ENCODE measurements at places on chromosomes 2 and 18.

- DNase-seq, result no peak
These were observed 228.3 kb upstream of the ERBB4 start for GRCh38 chr2:212766921-212767320.

DNA sequence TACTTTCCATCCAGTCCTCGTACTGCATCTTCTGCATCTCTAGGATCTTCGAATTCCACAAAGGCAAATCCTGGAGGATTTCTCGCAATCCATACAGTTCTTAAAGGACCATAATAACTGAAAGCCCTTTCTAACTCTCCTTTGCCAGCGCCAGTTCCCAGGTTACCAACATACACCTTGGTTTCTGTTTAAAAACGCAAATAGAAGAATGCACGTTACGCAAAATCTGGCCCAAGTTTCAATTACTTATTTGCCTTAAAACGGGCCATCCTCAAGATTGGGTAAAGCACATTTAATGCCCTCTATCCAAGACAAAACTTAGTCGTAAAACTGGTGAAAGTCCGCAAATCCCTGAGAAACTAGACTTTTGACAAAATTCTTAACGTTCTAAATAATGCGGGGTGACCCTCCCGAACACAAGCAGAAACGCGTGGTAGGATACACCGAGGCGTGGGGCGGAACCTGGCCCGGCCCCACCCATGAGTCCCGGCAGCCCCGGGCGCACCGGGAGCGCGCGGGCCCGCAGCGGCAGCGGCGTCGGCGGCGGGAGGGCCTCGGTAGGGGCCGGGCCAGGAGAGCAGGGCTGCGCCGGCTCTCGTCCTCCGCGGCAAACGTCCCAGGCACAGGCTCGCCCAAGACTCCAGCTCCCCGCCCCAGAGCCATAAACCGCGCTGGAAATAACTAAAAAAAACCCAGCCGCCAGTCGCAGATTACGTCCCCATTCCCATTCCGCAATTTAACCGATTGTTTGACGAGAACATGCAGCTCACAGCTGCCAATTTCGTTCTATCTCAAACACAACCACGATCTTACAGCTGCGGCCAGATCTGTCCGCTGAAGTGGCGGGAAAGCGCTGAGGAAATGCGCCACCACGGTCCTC lies 910 bp downstream of the SRSF7 start:
- peak; percentile 60 for DNase-seq

GRCh38 chr2:109279243-109279860 lies 150.3 kb downstream of the SH3RF3 start:
- DNase-seq, result no peak

DNA sequence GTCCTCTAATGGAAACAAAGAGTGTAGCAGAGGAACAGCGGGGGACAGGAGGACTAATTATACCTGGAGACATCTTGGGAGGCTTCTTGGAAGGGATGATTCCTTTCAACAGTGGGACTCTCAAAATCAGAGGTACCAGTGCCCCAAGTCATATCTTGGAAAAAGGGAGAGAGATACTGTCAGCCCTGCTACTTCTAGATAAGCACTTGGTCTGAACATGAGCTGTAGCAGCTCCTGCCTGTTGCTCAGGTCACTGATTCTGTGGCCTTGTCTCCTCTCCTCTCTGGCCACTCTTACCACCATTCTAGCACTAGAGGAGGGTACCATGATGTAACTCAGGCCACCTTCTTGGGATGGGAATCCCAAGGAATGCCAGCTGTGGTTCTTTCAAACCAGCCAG lies 54.5 kb downstream of the MFSD6 start:
- DNase-seq, result no peak

DNA sequence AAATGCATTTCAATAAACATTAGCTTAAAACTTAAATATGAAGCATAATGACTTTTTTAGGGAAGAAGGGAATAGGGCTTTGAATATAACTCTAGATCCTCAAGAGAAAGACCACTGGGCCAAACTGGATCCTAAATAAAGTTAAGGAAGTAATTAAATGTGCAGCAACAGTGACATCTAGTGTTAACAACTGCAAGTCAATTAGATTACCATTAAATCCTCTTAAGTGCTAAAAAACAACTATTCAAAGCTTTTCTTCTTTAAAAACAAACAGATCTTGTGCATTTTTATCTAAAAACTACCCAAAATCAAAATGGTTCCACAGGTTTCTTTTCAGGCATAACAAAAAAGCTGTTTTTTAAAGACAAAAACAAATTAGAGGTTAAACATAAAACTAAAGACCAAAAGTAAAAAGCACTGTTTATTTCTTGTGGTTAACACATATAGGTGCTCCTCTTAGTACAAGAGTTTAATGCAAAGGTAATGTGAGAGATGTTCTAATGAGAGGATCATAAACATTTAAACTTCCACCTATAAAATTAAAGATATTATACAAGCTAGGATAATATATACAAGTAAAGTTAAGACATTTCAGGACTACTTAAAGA lies 111.4 kb downstream of the THADA start:
- DNase-seq, result no peak

GRCh38 chr2:73282924-73283544 lies 1.2 kb downstream of the FBXO41 start:
- no peak for DNase-seq

DNA sequence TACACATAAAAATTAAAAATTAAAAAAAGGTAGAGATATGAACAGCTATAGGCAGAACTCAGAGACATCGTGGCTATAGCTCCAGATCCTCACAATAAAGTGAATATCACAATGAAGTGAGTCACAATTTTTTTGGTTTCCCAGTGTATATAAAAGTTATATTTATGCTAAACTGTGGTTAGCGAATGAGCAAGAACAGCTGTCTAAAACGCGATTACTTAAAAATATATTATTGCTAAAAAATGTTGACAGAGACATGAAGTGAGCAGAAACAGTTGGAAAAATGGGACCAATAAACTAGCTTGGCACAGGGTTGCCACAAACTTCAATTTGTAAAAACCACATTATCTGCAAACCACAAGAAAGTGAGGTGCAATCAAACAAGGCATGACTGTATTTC lies 551.7 kb upstream of the NETO1 start:
- no peak for DNase-seq

DNA sequence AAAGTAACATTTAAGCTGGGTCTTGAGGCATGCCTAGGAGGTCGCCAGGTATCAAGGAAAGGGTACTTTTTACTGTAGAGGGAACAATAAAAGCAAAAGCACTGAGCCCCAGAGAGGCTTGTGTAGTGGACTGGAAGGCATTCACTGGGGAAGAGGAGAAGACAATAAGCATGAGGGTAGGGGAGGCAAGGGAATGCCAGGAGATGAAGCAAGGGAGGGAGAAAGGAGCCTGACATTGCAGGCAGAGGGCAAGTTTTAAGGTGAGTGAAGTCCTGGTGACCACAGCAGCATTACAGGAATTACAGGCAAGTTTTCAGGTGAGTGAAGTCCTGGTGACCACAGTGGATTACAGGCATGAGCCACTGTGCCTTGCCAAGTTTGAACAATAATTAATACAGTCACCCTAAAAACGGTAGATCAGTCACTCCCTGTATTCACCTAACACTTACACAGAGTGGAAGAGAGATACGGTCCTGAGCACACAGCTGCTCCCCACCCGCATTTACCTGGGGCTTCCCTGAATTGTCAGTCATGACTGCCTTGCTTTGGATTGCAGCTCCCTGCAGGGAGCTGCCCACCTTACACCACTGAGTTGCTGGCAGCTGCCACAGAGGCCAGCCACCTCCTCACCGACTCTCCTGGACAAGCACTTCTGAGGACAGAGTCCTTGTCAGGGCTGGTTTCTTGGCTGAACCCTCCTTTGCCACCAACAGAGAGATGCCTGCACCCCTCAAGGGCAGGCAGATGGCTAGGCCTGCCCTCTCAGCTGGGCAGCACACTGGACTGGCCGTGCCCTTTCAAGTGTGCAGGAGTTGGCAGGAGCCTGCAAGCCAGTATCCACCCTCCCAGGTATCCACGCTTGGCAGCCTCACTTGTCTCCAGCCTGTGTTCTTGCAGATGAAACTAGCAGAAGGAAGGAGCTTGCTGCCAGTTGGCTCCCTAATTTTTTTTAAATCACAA lies 153.2 kb upstream of the MSH6 start:
- no peak for DNase-seq

GRCh38 chr2:30860003-30860725 lies 52.9 kb upstream of the CAPN13 start:
- DNase-seq, result no peak

DNA sequence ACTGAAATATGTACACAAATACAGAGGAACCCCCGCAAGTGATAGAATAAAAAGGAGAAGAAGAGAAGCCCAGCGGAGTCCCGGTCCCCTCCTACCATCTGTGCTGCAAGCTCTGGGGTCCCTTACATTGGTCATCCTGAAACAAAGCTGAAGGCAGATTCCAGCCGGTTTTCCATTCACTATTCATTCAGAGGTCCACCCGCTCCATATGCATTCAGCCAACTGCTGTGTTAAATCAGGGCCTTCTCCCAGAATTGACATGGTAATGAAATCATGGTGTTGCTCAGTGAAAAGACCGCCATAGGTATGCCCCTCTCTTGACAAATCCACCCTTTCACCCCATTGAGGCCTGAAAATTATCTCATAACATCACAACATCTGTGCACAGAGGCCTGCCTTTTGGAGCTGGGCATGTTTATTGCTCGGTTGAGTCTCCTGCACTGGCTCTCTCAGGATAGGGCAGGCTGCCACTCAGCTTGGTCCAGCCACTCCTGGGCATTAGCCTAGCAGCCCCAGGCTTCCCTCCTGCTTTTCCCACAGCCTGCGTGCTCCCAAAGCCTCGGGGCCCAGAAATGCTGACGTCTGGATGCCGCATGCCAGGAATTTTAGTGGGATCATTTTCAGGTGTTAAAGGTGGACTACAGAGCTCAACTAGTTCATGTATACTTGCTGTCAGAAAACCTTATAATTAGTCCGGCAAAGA lies 39.3 kb upstream of the ID2 start:
- DNase-seq, result no peak

DNA sequence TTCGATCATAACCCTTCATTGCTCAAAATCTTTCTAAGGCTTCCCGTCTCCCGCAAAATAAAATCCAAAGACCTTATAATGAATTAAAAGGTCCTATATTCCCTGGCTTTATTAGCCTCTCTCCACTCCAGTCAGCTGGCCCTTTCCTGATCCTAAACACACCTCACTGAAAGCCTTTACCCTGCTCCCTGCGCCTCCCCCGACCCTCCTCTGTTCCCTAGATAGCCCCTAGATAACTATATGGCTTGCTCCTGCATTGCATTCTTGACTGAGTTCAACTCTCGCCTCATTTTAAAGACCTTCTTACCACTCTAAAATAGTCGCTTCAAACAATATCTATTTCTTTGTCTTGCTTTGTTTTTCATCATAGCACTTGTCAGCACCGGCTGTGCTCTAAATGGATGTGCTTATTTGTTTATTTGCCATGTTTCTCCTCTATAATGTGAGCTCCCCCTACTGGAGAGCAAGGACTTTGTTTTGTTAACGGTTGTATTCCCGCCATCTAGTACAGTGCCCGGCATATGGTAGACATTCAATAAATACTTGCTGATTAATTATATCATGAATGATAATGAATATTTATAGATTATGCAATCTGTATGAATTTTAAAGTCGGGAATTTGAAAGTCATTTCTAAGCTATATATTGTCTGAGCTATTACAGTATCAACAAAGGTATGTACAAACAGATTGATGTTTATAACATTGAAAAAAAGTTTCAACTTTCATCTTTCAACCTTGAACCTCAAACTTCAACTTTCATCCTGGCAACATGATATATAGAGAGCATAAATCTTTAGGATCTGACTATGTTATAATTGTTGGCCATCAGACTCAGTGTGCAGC lies 32.4 kb upstream of the VIT start:
- DNase-seq, result peak; percentile 15

DNA sequence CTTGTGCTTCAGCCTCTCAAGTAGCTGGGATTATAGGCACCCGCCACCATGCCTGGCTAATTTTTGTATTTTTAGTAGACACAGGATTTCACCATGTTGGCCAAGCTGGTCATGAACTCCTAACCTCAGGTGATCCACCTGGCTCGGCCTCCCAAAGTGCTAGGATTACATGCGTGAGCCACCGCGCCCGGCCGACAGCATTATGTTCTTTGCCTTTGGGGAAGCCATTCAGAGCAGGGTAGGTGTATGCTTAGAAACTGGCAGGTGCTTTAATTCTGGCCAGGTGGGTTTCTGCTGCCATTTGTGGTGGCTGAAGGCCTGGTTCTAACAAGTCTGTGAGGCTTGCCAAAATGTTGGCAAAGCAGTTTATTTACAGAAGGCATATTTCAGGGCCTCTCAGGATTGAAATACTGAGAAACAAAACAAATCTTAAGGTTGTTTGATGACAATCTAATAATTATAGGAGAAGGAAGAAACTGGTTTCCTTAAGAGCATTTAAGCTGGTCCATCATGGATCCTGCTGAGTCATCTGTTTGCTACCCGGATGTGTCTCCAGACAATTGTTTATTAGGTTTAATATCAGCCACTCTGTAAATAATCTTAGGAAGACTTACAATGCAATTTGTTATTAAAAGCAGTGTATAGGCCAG lies 16.0 kb downstream of the SLC20A1 start:
- no peak for DNase-seq

DNA sequence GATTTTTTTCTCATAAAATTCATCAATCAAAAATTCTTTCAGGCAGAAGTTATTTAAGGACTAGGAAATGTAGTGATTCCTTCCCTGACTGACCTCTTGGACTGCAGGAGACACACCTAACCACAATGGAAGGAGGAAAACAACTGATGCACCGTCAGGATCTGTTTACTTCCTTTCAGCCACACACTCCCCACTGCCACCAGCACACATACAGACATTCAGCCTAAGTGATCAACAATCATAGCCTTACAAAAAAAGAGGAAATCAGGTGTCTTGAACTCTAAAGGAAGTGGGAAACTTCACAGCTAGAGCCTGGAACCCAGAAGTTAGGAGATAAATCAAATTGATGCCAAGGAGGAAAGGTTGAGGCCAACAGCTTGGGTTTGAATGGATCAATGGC lies 213.5 kb upstream of the ACVR2A start:
- no peak for DNase-seq

GRCh38 chr2:193542762-193543161 lies 1348.0 kb upstream of the TMEFF2 start:
- no peak for DNase-seq

- no peak for DNase-seq
These were observed 674 bp downstream of the NCAPH start for GRCh38 chr2:96336104-96336775.

GRCh38 chr2:112869258-112869842 lies 32.8 kb upstream of the IL1B start:
- peak; percentile 19 for DNase-seq

GRCh38 chr2:60339286-60339685 lies 214.2 kb downstream of the BCL11A start:
- no peak for DNase-seq

Data from stimulated activated naive CD8-positive, alpha-beta T cell treated with anti-CD3 and anti-CD28 coated beads, Interleukin-15, amount 100 ng/mL, for 72 hours (primary cell).